ENCODE measurements at places on chromosomes 6 and 20.

GRCh38 chr6:156595476-156595875, 181.7 kb upstream of the ARID1B start:
- no peak for DNase-seq

DNA sequence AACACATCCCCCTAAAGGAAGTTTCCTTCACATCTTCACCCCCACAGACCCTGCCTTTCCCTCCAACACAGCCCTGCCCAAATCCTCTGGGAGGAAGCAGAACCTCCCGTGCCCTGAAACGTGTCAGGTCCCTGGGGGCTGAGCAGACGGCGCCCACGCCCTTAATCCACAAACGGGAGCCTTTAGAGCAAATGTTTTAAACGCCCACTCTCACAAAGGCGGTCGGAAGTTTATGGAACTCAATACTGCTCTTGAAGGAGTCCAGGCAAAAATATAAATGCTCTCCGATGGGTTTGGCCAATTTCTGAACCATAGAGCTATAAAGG, 237.1 kb upstream of the AFDN start:
- DNase-seq: no peak

DNA sequence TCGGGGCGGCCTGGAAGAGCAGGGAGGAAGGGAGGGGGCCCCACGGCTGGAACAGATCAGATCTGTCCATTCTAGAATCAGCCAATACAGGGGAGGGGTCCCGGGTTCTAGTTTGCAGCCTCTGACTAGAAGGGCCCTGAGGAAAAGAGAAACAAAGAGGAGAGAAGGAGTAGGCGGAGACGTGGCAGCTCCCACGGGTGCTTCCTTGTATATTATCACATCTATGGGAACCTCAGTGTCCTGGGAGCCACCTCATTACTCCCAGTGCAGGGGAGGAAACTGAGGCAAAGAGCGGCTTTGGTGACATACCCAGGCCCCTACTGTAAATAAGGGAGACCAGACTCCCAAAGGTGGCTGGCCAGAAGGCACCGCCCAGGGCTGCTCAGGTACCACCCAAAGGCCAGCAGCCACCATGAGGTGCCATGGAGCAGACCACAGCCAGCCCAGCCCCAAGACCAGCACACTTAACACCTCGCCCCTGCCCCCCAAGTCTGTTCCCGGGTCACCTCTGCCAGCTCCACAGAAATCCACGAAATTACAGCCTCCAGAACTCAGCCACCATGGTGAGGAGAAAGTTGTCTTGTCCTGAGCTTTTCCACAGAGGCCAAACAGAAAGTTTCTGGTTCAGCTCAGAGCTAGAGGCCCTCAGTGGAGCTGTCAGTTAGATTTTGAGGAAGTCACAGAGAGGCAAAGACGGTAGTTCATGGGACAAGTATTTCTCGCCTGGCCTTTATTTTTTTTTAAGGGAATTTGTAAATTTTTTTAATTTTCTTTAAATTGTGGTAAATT, 2.1 kb downstream of the ZC3H12D start:
- no peak for DNase-seq

DNA sequence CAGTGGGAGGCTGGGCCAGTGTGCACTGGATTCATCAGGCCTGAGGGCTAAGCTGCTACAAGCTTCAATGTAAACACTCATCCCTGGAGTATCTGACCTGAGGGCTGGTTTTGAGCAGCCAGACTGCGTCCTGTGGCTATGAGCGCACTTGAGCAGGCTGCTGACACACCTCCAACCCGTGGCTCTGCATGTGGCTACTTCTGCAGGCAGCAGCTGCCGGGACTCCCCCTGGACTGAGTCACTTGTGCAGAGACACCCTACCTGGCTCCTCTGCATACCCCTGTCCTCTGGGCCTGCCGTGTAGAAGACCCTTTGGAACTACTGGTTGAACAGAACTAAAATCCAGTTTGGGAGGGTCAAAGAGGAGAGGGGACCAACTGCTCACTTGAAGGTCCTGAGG, 172.0 kb downstream of the SCP2D1 start:
- DNase-seq: no peak

DNA sequence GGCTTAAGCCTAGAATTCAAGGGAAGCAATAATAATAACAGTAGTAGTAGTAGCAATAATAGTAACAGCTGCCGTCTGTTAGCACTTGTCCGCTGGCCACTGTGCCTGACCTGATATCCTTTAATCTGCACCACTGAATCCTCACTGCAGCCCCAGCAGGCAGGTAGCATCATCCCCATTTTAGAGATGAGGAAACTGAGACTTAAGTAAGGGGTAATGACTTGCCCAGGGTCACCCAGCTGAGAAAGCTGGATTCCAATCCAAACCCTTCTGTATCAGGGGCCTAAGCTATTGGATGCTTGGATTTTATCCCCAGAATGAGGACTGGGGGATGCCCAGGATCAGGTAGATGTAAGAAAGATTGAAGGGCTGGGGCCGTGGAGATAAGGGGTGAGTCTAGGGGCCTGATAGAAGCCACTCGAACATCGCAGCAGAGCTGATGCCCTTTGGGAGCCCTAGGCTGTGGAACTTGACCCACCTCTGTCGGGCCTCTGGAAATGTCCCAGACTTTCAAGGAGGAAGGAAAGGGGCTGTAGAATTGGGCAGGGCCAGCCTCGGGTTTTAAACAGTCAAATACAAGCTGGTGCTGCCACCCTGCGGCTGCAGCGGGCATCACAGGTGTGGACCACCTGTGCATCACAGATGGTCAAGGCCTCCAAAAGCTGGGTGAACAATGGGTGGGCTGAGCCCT, 102.1 kb upstream of the MYL9 start:
- DNase-seq: no peak

GRCh38 chr20:63854069-63854765, 7.1 kb upstream of the ABHD16B start:
- no peak for DNase-seq
